NCI-H2227 treated with DMSO at 0.1 percent for 48 hours (cell line): ENCODE measurements at places on chromosomes 4 and X.

DNA sequence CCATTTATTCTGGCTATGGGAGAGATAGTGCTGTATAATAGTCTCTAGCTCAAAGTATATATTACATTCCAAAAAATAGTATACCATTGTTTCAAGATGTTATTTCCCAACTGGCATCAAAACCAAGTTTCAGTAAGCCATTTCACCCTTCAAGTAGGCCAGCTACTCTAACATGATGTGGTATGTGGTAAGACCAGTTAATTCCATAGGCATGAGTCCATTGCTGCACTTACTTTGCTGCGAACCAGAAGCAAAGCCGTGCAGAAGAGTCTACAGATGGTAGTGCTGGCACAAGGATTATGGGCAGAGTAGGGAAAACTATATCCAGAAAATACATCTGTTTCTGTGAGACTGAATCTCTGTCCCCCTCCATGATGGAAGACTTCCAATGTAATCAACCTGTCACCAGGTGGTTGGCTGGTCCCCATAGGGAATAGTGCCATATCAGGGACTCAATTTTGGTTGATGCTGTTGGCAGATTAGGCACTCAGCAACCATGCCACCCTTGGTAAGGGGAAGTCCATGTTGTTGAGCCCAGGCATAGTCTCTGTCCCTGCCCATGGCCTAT is 49.8 kb upstream of the HSD17B10 start:
- no peak for DNase-seq

GRCh38 chrX:154468217-154468616 is 10.1 kb downstream of the PLXNA3 start:
- no peak for DNase-seq

GRCh38 chrX:74284391-74284952 is 19.5 kb upstream of the ZCCHC13 start:
- DNase-seq, result no peak

- DNase-seq, result no peak
Observed at GRCh38 chrX:31547416-31547815, 475.6 kb upstream of the FTHL17 start.

DNA sequence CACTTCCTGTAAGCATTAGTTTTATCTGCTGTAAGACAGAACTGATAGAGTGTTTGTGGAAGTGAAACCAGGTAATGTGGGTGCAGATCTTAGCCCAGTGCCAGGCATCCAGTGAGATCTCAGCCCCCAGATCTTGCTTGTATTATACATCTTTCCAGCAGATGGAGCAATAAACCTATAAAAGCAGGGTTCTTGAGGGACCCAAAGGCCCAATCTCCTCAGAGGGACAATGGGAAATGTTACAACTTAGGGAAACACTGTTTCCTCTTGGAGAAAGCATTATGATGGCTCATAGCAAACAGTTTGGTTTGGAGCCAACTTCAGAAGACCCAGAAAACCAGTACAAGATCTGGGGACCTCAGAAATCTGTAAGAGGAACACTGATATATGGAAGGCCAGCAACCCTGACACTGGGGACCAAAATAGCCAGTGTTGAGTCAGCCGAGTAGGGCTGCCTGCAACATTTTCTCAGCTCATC is 206.3 kb downstream of the SLC7A11 start:
- peak; percentile 59 for DNase-seq

DNA sequence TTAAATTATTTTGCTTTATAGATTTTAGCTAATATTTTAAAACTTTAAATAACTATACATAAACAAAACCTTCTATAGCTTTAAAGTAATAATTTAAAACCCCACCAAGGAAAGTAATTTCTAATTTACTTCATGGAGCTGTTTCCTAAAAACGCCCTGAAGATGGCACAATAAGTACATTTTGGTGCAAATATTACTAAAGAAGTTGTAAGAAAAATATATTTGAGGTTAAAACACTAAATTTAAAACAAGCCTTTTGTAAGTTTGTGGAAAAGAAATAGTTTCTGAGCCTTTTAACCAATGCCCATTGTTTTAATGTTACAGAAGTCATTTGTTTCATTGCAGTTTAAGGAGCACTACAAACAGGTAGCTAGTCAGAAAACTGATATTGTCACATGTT is 137.4 kb upstream of the AGA start:
- no peak for DNase-seq

- DNase-seq, result no peak
Observed at GRCh38 chr4:150056569-150056968, 21.7 kb upstream of the DCLK2 start.

GRCh38 chrX:47101206-47101605 is 23.0 kb downstream of the RGN start:
- no peak for DNase-seq

DNA sequence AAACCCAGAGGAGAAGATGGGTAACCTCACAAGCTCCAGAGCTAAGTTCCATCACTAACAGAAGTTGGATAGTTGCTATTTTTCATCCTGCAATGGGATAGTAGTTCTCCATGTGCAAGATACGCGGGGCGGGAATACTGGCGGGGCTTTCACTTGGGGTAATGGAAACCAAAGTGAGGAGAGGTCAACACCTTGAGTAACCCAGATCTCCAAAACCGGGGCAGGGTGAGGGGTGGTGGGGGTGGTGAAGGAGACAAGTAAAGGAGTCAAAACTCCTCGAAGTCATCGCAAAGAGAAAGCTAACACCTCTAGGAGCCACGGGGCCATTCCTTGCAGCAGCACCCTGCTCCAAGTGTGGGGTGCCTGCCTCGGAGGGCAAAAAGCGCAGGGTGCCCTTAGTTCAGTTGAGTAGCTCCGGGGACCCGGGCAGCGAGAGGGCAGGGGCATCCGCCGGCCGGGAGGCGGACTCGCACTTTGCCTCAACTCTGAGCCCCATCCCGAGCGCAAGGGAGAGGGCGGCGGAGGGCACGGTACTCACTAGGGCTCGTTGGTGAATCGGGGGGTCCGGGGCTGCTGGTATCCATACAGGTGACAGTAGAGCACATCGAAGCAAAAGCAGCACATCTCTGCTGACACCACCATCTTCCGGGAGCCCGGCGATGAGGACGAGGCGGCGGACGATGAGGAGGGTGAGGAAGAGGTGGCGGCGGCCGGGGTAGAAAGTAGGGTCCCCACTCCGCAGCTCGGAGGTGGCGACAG is 645 bp downstream of the AMMECR1 start:
- no peak for DNase-seq

DNA sequence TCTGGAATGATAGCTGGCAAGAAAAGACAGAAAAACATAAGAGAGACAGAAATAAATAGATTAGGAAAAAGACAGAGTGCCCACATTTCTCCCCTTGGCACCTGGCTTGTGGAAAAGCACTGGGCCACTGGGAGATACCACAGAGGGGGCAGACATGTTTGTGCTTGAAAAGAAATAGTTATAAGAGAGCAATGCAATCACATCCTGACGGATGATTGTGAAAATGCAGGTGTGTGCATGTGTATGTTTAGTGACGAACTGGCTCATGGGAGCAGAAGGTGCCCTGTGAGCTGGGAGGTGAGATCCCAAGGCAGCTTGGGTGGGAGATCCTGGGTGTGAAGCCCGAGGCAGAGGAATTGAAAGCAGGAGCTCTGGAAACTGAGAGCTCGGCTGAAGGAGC is 617.9 kb downstream of the BCOR start:
- DNase-seq, result no peak
